ENCODE measurements at places on chromosomes 2 and 18.

DNA sequence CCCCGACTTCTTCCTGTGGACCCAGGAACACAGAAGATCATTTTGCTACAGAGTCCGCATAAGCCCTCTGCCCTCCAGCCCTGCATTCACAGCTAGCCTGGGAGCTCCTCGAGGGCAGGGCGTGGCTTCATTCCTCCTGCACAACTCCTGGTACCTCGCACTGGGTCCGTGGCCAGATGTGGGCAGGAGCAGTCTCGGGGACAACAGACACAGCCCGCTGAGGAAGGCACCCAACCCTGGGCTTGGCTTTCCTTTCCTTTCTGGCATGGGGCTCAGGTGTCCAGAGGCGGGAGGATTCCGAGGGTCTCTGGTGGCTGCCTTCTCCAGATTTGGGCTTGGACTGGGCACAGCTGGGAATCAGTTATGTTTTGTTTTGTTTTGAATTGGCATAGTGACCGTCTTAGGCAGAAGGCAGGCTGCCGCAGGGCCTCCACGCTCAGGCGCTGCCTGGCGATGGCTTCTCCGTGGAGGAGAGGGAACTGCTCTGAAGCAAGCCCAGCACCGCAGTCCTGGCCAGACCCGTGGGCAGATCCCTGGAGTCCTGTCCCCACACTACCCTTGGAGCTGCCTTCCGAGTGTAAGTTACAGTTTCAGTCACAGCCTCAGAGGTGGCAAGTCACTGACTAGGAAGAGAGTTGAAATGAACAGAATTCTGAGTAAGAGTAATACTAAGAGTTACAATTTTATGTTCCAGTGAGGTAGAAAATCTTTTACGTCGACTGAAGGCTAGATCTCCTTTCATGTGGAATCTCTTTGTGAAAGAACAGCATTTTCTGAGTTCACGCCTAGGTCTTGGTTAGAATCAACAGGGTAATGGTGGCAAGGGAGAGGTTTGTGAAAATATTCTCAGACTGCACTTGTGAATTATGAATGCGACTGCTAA, 47.9 kb downstream of the LDLRAD4 start:
- DNase-seq, result no peak

- no peak for DNase-seq
Observed at GRCh38 chr2:132645722-132646539, 24.1 kb downstream of the LYPD1 start.

DNA sequence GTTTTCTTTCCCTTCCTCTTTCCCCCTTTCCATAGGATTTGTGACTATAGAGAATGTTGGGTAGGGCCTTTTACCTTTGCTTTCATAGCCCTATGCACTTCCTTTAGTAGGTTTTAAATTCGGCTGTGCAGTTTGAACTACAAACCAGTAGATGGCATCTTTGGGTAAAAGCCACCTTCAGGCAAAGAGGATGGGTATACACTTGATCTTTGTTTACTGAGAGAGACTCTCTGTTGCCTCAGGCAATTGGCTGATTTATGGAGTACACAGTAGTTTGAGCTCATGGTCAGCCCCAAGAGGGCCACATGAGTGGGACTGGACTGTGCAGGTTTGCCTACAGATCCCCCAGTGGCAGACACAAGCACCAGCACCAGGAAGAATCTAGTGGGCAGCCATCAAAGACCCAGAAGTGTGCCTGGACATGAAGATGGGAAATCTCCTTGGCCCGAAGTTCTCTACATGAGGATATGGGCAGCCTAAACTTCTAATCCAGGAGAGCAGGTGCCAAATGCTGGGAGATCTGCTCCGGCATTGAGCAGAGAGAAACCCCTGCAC, 1304.3 kb upstream of the DDX18 start:
- DNase-seq, result no peak

DNA sequence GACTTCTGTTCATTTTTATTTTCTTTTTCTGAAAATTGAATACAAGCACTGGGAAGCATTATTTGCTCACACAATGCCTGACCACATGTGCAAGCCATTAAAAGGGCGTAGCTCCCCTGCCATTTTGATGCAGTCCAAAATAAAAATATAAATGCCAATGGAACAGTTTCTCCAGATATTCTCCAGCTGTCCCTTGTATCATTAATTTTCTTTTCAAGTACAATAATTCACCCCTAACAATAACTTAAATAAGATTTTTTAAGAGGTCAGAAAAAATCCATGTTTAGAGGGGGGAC, 168.0 kb downstream of the TMEFF2 start:
- no peak for DNase-seq

DNA sequence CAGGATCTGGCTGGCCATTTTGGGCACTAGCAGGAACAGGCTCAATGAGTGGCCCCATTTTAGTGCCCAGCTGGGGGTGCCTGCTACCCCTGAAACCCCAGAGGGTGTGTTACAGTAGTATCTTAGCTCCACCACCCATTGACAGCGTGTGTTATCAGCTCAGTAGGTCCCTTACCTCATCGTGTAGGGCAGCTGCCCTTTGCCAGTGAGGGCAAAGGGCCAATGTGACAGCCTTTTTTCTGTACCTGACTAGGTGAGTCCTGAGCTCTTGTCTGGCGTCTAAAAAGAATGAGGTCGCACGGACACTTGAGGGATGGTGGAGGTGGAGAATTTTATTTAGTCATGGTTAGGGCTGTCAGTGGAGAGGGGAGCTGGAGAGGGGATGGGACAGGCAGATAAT, 462.2 kb downstream of the PIK3C3 start:
- DNase-seq, result no peak

- no peak for DNase-seq
Observed at GRCh38 chr2:111178730-111179405, 58.2 kb downstream of the BCL2L11 start.

DNA sequence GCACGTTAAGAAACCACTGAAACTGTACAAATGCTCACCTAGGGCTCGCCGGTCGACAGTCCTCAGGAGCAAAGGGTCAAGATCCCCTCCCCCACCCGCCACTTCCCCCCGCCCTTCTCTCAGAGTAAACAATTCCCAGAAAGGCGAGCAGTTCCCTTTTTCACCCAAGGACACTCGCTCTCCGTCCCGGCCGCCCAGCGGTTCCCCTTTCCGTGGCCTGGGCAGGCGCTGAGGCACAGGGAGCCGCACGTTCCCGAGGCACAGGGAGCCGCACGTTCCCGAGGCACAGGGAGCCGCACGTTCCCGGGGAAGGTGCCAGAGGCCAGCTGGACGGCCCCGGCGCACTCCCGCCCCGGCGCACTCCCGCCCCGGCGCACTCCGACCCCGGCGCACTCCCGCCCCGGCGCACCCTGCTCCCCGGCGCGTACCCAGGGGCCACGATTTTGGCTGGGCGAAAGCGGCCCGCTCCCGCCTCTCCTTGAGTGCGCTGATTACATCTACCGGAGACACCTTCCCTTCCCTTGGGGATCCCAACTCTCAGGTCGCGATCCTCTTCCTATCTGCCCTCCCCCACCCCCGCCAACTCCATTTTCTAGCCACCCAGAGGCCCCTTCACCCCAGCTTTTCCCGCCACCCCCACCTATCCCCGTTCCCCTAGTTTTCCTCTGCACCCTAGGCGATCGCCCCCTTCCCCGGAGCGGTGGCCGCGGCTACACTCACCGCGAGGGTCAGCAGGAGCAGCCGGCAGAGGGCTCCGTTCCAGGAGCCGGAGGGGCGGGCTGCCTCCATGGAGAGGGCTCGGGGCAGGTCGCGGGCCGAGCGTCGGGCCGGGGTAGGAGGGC, 817 bp downstream of the DSC2 start:
- DNase-seq, result no peak

DNA sequence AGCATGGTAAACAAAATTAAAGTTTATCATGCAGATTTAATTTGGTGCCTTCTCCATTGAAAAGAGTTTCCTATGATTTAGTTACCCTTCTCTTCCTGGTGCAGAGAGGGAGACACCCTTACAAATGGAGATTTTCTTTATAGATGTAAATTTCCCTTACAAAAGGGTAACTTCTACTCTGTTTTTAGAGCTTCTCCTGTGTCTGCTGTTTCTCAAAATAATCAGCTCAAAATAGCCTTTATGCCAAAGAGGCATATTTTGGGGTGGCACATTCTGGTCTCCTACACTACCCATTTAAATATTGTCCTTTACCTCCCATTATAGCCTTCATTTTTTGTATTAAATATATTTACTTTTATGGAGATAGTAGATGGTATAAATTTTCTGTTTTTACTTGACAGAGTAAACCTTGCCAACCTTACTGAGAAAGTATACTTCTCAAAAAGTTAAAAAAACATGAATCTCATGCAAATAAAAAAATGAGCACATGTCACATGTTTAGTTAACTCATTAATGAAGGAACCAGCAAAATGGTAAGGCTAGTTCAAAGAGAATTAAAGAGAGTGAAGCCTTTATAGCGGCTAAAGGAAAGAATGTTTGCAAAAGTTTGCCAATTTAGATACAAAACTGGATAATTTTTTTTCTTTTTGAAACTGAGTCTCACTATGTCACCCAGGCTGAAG, 83.3 kb upstream of the MSH6 start:
- DNase-seq, result no peak

- no peak for DNase-seq
Observed at GRCh38 chr2:20348542-20348941, 2.1 kb downstream of the PUM2 start.

- DNase-seq, result no peak
Observed at GRCh38 chr2:64417624-64418023, 36.3 kb upstream of the LGALSL start.

- DNase-seq, result no peak
Observed at GRCh38 chr2:157792335-157793052, 83.6 kb downstream of the ACVR1 start.

DNA sequence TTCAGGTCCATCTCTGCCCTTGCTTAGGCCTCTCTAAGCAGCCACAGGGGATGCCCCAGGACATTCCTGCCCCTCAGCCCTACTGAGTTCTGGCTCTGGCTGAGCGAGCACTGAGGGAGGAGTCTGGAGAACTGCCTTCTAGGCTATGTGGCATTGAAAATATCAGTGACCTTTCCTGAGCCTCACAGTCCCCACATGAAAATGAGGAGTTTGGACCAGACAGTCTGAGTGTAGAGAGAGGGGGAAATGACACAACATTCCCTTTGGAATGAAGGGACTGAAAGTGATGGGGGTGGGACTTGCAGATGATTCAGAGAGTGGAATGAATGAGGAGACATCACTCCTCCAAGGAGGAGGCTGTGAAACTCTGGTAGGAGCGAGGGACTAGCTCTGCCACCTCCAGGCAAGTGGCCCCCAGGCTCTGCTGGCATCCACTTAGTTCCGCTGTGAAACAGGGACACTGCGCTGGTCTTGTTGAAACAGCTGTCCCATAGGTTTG, 8.0 kb downstream of the TNS1 start:
- DNase-seq, result no peak

- DNase-seq, result no peak
Observed at GRCh38 chr18:49342690-49343089, 117.8 kb downstream of the DYM start.

- DNase-seq, result no peak
Observed at GRCh38 chr2:143121957-143122356, 7.3 kb upstream of the ARHGAP15 start.

GRCh38 chr2:112173646-112174319, 35.6 kb downstream of the FBLN7 start:
- no peak for DNase-seq

- DNase-seq, result no peak
Observed at GRCh38 chr2:173271825-173272224, 82.8 kb upstream of the CDCA7 start.
